ENCODE measurements at places on chromosomes 12 and 14.

DNA sequence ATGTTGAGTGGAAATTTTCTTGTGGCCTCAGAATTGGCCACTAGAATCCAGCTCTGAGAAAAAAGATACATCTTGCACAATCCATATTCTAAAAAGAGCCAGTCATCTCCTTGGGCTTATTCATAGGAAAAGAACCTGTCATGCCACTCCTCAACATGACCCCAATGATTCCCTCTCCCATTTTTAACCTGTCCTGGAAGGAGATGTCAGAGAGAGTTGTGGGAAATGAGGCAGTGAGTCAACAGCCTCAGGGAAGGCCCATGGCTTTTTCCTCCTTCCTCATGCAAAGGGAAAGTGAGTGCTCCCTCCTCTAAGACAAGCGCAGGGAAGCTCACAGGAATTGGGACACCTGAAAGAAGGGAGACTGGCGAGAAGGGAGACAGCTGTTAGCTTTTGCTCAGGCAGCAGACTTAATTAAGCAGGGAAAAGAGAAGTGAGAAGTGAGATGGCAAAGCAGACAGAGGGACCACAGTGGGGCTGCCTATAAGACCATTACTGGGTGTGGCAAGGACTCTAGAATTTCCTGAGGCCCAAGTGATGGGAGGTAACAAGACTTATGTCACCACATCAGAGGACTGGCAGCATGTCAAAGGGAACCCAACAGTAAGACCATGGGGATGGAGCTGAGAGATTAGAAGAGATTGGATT lies 10.2 kb upstream of the DHRS7 start:
- DNase-seq, result no peak

GRCh38 chr12:8698132-8698851 lies 501 bp downstream of the RIMKLB start:
- DNase-seq, result no peak

DNA sequence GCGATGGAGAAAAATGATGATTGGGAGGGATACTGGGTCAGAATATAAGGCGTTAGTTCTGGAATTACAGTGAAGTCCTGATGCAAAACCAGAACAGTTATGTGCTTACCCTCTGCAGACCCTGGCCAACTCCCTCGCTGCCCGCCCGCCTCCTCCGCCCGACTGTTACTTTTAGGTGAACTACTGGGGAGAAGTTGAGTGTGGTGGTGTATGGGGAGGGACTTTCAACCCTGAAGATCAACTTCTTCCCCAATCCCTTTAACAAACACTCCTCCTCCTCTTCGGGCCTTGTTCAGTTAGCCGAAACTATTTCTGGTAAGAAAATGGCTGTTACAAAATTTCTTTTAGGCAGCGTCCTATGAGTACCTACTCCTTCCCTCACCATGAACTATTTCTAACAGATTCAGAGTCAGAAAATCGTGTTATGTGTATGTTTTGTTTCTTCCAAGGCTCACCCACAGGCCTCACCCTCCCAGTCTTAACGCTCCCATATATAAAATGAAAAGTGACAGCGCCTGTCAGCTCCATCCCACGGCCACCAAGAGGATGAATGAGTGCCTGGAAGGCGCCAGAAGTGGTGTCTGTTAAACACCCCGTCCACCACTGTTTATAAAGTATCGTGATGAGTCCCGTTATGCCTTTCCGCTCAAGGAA lies 1.3 kb downstream of the FBXO33 start:
- no peak for DNase-seq

- DNase-seq, result no peak
Measured at GRCh38 chr12:25135531-25136154, 59.3 kb downstream of the DNAI7 start.

DNA sequence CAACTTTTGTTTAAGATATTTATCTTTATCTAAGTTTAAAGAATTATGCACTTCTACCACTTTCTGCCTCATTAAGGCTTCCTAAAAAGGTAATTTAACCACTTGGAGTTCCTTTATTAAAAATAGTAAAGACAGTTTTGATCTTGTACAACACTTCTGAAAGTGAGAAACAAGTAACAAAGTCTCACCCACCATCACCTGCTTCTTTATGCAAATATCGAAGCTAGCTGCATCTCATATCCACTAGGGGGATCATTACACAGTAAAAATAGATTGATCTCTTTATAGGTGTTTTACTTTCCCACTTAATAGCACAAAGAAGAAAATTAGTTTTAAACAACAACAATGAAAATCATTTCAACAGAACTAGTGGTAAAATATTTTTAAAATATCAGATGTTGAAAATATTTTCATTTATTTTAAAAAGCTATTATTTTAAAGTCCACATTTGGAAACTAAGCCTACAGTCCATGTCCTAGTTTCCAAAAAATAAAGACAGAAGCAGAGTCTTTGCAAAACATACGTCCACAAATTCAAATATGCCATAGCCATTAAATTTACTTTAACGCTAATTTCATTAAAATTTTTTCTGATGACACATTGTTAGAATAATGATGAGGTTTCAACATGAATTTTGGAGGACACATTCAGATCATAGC lies 160.0 kb upstream of the SOX5 start:
- no peak for DNase-seq

- no peak for DNase-seq
Measured at GRCh38 chr12:38745601-38746000, 159.8 kb downstream of the CPNE8 start.

GRCh38 chr14:57816568-57817284 lies 49.2 kb downstream of the SLC35F4 start:
- no peak for DNase-seq

GRCh38 chr14:105155681-105156413 lies 12.7 kb downstream of the JAG2 start:
- DNase-seq, result no peak

- DNase-seq, result no peak
Measured at GRCh38 chr14:20614038-20614840, 23.1 kb upstream of the RNASE12 start.

GRCh38 chr12:67442347-67442841 lies 173.2 kb downstream of the CAND1 start:
- no peak for DNase-seq

GRCh38 chr12:52032446-52032803 lies 18.8 kb upstream of the NR4A1 start:
- DNase-seq, result no peak

GRCh38 chr12:59115526-59115925 lies 195.2 kb upstream of the LRIG3 start:
- DNase-seq, result no peak

DNA sequence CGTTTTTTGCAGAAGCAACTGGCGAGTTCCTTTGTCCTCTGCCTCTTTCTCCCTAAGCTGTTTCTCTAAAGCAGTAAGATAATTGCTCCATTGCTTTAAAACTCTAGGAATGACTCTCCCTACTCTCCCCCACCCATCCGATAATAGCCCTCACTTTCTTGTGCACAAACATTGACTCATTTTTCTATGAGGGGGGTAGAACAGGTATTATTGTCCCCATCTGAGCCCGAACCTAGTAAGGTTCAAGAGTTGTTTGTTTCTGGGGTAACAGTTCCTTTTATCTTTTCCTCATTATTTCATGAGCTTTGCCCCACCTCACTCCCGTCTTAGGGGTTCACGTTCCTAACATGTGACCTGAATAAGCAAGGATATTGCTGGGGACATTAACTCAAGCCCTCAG lies 190.6 kb downstream of the EMP1 start:
- DNase-seq, result no peak

- no peak for DNase-seq
Measured at GRCh38 chr12:107042801-107043200, 50.5 kb downstream of the CRY1 start.

DNA sequence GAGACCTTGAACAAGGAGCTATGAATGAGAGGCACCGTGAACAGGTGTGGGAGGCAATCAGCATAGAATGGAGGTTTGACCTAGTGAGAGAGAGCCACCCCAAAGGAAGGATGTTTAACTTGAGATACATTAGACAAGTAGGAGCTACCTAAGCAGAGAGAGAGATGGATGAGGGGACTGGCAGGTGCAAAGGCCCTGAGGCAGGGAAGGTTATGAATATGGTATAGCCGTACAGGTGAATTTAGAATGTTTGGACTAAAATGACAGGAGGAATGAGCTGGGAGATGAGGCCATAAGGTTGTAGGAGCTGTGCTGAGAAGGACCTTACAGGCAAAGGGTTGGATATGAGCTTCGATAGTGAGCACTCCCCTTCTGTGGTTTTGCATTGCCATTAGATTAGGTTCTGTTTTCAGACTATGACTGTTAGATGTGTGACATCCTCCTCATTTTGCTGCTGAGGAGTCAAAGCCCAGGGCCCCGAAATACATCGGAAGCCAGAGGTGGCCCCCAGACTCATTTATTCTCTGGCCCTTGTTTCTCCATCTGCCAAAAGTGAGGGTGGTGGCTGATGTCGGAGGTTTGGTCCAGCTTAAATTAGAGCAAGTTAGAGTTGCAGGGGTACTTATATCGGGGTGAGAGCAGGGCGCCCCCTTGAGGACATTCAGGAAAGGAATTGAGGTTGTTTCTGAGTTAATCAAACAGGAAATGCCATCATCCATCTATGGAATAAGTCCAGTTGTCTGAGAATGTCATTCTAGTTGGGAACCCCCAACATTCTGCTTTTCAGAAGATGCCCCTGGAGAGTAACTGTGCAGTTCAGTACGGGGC lies 29.4 kb downstream of the SLC24A4 start:
- no peak for DNase-seq

DNA sequence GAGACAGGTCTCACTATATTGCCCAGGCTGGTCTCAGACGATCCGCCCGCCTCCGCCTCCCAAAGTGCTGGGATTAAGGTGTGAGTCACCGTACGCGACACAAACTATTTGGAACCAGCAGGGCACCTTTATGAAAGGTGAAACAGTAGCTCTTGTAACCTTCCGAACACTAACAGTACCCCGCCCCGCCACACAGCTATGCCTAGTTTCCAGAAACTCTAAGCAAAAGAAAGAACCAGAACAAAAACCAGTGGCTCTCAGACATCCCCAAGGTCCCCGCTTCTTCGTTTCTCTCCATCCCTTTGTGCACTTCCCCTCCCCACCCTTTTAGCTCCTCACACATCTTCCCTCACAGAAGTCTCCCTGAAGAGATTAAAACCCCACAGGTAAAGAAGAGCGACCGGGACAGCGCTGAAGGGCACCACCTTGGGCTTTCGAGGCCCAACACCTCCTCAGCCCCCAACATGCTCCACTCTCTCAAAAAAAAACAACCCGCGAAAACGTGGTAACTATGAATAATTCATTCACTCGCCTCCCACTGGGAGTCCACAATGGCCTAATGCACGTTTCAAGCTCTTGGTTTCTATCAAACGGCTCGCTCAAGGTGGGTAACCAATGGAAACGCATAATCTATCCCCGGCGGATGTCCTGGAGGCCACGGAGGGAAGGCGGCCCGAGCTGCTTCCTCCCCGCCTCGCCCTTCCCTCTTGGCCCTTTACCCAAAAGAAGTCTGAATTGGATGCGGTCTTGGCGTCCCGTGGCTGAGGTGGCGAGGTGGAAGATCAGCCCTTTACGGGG lies 877 bp downstream of the BAG5 start:
- no peak for DNase-seq

DNA sequence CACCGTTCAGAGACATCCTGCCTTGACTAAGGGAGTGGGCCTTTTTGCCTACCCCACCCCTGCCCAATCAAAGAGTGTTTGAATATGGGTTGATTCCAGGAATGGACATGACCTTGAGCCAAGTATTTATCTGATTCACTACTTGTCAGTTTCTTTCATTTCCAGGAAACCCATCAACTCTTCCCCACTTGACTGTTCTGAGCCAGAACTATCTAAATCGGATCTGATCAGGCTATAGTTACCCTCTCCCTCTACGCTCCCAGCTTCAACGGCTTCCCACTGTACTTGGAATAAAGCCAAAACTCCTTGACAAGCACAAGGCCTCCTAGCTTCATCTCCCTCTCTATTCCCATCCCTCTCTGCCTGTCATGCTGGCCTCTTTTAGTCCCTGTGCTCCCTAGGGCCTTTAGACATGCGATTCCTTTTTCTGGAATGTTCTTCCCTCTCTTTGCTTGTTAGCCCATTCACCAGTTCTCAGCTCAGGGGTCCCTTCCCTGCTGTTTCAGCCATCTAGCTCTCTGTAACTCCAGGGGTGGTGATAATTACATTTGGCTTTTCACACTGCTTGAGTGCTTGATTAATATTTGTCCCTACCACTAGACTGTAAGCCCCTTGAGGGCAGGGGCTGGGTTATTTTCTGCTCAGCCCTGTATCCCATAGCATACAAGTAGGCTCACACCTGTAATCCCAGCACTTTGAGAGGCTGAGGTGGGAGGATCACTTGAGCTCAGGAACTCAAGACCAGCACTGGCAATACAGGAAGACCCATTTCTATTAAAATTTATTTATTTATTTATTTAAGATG lies 5.5 kb upstream of the ITPK1 start:
- no peak for DNase-seq

- DNase-seq, result no peak
Measured at GRCh38 chr14:20803223-20803622, 579 bp upstream of the RNASE1 start.

DNA sequence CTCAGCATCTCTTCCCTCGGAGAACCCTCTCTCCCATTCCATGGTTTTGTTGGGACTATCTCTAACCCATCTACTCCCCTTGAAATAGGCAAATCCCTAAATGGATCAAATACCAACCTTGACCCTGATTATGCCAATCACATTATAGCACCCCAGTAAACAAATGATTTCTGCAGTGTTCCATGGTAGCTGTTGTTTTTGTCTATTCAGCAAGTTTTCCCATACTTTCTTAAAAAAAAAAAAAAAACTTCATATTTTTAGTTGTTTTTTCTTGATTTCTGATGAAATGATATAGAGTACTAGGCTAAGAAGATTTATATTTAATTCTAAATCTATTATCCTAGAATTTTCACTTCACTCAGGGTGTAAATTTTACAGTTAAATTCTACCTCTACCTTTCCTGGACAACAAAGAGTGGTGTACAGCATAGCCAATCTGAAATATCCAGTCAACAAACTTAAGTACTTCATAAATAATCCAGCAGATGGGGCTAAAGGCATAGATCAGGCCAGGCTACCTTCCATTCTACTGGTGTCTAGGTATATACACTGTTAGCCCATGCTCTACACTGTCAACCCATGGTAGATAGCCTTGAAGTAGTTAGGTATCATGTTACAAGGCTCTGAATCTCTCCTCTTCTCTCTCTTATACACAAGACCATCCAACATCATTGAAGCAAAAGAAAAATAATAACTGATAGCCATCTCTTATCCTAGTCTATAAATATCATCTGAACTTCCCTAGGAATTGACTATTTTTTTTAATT lies 82.2 kb downstream of the PLEKHG7 start:
- peak; percentile 55 for DNase-seq

GRCh38 chr14:21822109-21822508 lies 148.5 kb upstream of the OR4E1 start:
- no peak for DNase-seq

All from AG04450 (cell line).